ENCODE measurements at places on chromosomes 1 and 21.

- no peak for DNase-seq
Observed at GRCh38 chr1:41513383-41513735, 28.9 kb upstream of the EDN2 start.

GRCh38 chr1:207898260-207898659 is 12.7 kb downstream of the CD34 start:
- no peak for DNase-seq

DNA sequence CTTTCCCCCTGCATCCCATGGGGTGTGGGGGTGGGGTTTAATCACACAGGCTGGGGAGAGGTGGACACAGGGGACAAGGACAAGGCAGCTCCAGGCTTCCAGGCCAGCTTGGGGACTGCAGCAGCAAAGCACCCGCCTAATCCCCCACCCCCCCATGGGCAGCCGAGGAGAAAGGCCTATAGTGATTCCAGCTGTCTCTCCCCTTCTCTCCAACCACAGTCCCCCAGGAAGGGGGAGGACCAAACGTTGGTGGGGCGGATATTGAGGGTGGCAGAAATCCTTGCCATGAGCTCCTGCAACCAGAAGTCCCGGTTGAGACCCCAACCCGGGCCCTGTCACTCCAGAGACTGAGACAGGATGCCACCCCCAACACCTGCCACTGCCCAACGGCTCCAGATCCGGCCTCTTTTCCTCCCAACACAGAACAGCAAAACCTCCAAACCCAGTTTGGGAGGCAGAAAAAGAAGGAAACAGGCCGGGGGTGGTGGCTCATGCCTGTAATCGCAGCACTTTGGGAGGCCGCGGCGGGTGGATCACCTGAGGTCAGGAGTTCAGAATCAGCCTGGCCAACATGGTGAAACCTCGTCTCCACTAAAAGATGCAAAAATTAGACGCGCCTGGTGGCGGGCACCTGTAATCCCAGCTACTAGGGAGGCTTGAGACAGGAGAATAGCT is 1.7 kb downstream of the EPHA2 start:
- no peak for DNase-seq

DNA sequence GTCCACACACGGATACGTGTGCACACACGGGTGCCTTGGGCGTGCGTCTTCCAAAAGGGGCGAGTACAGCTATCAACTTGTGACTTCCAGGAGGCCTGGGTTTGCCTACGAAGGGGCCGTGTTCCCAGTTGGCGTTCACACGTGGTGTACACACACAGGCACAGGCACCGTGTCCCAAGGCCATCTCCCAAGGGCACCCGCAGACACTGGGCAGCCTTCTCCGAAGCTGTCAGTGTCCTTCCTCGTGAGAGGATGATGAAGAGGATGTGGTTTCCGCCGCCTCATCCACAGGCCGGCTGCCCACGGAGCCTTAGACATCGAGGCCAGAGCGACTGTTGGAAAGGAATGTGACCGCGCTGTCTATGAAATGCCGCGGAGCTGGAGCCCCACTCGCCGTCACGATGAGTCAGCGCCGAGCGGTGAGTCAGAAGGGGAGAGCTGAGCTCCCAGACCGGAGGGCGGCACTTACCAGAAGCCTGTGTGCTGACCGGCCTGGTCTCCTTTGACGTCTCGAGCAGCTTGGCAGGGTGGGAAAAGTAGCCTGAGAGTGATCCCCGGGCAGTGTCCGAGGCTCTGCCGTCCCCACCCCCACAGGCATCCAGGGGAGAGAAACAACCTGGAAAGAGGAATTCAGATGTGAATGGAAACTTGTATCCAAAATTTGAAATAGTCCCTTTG is 141.4 kb upstream of the ARHGEF16 start:
- DNase-seq, result no peak

DNA sequence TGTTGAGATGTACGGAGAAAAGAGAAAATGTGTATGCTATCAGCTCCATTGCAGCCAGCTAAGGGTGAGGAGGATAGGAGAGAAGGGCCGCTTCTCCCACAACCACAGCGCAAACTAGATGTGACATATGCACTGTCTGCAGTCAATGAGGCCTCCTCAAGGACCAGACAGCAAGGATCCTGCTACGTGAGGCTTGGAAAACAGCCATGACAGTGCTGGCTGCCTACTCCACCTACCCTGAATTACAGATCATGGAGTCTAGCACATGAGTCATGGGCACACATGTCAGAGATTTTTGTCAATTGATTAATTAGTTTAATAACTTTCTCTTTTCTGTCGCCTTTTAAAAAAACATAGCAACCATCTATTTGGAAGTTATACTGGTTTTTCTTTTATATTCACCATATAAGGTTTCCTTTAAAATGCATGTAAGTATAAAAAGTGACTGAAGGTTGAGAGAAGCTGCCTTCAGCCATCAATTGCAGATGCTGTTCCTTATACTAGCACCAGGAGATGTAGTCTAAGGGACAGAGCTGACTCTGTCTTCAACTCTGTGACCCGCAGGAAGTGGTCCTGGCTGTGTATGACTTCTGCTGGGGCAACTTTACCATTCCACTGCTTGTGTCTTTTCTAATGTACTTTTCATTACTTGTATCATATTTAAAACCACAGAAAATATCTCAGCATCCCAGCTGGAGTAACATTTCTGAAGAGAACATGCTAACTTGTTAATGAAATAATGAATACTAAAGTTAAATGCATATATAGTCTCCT is 3.1 kb downstream of the VPS26C start:
- DNase-seq, result no peak

DNA sequence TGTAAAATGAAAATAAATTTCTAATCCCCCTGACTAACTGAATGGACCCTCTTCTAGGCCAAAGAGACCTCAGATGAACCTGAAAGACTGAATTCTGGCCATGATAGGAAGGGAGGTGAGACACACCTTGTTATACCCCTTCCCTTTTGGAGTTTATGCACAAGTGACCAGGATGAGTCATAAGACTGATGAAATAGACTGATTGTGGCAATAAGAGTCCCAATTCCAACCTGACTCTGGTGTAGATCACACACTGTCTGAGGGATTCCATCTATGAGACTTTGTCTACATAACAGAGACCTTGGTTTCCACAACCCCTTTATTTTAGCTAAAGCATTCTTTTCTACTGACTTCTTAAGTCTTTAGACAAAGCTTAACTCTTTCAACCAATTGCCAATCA is 13.5 kb upstream of the OR2G2 start:
- DNase-seq, result no peak

DNA sequence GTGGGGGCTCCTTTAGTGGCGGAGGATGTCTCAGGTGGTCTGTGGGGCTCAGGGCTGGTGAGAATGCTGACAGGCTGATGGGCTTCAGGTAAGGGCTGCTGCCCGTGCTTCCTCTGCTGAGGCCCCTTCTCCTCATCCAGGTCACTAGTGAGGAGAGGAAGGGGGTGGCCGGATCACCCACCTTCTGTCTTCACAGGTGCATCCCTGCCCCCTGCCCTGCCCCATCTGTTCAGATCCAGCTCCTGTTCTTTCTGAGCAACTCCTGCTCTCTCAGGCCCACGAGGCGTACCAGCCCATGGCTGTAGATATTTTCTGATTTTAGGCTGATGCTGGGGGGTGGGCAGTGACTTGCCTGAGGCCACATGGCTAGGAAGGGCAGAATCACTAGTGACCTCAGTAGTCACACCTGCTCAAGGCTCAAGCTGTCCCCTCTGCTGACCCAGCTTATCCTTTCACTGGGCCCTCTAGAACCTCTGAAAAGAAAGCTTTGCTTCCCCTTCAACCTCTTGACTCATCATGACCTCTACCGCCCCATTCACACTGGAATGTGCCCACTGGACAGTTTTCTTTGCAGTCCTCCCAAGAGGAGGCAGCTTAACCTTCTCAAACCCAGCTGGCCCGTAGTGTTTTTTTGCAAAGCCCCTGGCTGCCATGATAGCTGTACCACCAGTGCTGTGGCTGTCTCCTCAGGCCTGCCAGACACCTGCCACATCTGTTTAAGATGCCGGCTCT is 14.8 kb downstream of the DCST2 start:
- no peak for DNase-seq

- DNase-seq, result no peak
Observed at GRCh38 chr1:228181645-228182034, 16.0 kb downstream of the IBA57 start.

DNA sequence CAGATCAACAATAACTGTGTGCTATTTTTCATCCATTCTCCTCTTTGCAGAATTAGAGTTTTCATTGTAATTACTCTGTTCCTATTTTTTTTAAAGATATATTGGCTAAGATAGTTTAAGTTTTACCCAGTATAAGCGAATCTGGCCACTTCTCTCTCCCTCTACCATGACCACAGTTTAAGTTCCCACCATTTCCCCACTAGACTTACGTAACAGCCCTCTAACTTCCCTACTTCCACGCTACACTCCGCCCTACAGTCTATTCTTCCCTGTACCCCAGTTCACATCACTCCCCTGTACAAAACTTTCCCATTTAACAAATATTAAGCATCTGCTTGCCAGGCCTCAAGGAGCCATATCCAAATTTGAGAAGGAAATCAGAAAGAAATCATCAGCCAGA is 16.5 kb downstream of the CTSK start:
- no peak for DNase-seq
